ENCODE measurements at places on chromosomes 3 and 15. TPM values are rescaled to one million over a fixed set of nuclear protein-coding genes. Genes with fewer than 3 reads are reported as not detected.

Gene RASGRP1
- total RNA-seq = 4.6 TPM

Gene REC114
- not detected for total RNA-seq

Gene ZNF502
- total RNA-seq = 5.5 TPM

Gene APH1B
- 28.1 TPM for total RNA-seq

Gene IQCF2
- total RNA-seq = not detected

Gene ATP13A5
- 0.86 TPM for total RNA-seq

Gene AHSG
- 2.2 TPM for total RNA-seq

Gene SMAD6
- total RNA-seq = 50.5 TPM

Gene CYP8B1
- total RNA-seq = 2.8 TPM

Gene TGM5
- total RNA-seq = 0.26 TPM

Gene TYRO3
- 9.1 TPM for total RNA-seq

Gene MST1R
- total RNA-seq = 131 TPM

Gene TRPC1
- total RNA-seq = 9.9 TPM

Gene RNU5B-1
- total RNA-seq = 18.4 TPM

Gene CPB1
- 16.5 TPM for total RNA-seq

Gene P2RY14
- 14.6 TPM for total RNA-seq

Gene BRK1
- total RNA-seq = 126 TPM

Gene ZNF860
- 1.8 TPM for total RNA-seq

Gene PODXL2
- total RNA-seq = 16.8 TPM

Gene CISH
- 6.2 TPM for total RNA-seq

Gene LRCH3
- 54.0 TPM for total RNA-seq

Gene HGD
- total RNA-seq = 211 TPM

Gene TMCO5A
- 0.14 TPM for total RNA-seq

Gene UACA
- total RNA-seq = 62.2 TPM

Gene CNTN6
- total RNA-seq = not detected

Gene UBAP1L
- 5.6 TPM for total RNA-seq

Gene NPHP3
- 19.2 TPM for total RNA-seq

Gene SHF
- total RNA-seq = 10.4 TPM

Gene PARP15
- 2.3 TPM for total RNA-seq

Gene RTP1
- not detected for total RNA-seq

Gene MFGE8
- total RNA-seq = 111 TPM

Gene DLL4
- total RNA-seq = 7.2 TPM

Gene RARRES1
- 6.3 TPM for total RNA-seq

Gene CLSTN2
- total RNA-seq = 7.1 TPM

Gene ADAMTS7
- total RNA-seq = 13.8 TPM

Gene CRYGS
- total RNA-seq = 2.7 TPM

Gene ST6GAL1
- 35.0 TPM for total RNA-seq

Gene SNTN
- not detected for total RNA-seq

Gene CPLX3
- total RNA-seq = not detected

Gene SOX2
- total RNA-seq = 0.55 TPM

Gene ARID3B
- total RNA-seq = 6.8 TPM

Gene APOD
- total RNA-seq = 51.8 TPM

Gene TTC23
- total RNA-seq = 29.7 TPM

Gene KBTBD13
- total RNA-seq = not detected

Gene LIPH
- 34.0 TPM for total RNA-seq

Gene FBXW12
- total RNA-seq = not detected

Gene FSIP1
- 0.81 TPM for total RNA-seq

Gene SEMA5B
- total RNA-seq = 1.7 TPM

Gene CHRM5
- not detected for total RNA-seq

Gene EXD1
- 0.12 TPM for total RNA-seq

Gene TUSC7
- not detected for total RNA-seq

Gene SPTBN5
- total RNA-seq = 7.1 TPM

Gene ADAMTSL3
- total RNA-seq = 5.7 TPM

Gene ATP10A
- total RNA-seq = 19.8 TPM

Gene DUOXA1
- 10.6 TPM for total RNA-seq
